Stimulated activated CD8-positive, alpha-beta memory T cell treated with anti-CD3 and anti-CD28 coated beads, Interleukin-2, amount 100 ng/mL, for 1 hour (primary cell): ENCODE measurements at places on chromosomes 2 and 18.

DNA sequence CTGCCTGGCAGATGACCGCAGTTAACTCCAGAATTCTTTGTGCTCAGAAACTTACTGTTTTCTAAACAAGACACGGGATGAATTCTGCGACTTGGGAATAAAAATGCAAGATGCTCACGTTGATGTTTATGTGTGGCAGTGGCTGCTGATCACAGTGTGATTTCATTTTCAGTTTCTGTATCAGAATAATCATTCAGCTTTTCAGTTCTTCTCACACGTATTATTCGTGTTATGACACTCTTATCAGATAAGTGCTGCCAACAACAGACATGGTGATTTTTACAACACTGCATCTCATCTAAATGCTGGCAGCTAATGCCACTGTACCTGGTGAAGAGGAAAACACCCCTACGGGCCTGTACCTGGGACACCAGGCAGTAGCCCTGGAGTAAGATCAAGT, 272.9 kb upstream of the REV1 start:
- DNase-seq: no peak

GRCh38 chr2:222423632-222424275, 589 bp upstream of the SGPP2 start:
- DNase-seq: no peak

GRCh38 chr2:225462945-225463344, 63.4 kb downstream of the NYAP2 start:
- DNase-seq: no peak

GRCh38 chr2:18501729-18502128, 58.7 kb downstream of the RDH14 start:
- no peak for DNase-seq

- DNase-seq: no peak
These were observed 8.8 kb downstream of the C2orf92 start for GRCh38 chr2:97678298-97678697.

DNA sequence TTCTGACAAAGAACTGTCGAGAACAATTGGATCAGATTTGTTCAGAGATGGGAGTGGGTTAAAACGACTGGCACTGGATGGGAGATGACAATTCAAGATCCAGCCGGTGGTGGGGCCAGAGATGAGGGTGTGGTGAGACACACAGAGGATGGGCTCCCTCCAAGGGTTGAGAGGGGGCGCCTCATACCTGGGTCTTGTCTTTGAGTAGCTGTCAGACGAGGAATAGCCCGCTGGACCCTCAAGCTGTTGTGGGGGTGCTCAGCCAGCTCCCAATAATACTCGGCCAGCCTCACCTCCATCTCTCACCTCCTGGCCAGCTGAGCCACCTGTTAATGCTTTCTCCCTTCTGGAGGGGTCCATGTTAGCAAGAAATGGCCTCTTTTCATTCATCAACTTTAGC, 14.0 kb downstream of the INPP5D start:
- no peak for DNase-seq

DNA sequence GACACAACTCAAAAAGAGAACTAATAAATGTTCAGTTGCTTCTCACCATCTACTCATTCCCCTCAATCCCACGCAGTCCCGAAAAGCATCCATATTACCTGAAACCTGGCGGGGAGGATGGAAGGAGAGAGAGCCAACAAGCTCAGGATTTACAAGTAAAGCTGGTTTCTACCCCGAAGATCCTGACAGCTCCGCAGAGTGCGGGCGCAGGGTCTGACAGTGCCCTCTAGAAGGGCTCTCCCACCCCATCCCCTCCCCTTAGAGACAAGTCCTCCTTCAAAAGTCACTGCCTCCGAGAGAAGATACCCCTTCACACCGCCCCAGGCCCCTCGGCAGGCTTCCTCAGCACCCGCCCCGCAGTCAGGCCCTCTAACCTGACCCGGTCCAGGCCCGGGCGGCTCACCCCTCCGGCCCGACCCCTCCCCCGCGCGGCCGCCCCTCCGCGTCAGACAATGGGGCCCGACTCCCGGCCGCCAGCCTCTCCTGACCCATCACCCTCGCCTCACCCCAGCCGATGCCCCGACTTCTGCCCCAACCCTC, 550 bp downstream of the RAB1A start:
- peak; percentile 7 for DNase-seq

- DNase-seq: no peak
These were observed 84.6 kb downstream of the RDH14 start for GRCh38 chr2:18475884-18476283.

DNA sequence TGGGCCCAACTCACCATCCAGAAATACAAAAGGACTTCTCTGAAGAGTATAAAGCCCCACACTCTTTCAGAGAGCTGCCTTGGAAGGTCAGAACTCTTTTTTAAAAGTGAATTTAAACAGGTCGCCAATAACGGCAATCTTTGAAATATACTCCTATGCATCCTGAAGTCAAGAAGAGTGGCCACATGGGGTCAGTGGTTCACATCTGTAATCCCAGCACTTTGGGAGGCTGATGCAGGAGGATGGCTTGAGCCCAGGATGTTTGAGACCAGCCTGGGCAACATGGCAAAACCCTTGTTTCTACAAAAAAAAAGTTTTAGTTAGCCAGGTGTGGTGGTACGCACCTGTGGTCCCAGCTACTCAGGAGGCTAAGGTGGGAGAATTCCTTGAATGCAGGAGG, 68.1 kb upstream of the FZD7 start:
- no peak for DNase-seq

DNA sequence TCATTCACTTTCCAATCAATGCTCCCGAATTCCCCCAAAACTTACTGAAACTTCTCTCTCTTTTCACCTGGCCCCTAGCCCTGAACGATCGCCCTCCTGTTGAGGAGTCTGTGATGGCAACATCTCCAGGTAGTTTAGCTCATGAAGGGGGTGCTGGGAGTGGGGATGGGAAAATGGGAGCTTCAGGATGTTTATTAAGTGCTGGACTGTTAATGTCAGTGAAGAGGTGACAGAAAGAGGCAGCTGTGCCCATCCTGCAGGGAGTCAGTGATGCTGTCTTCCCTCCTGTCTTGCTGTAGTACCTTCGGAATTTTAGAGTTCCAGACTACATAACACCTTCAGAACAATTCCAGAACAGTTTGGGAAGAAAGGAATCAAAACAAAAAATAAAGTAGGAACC, 308.8 kb downstream of the ALK start:
- DNase-seq: no peak

DNA sequence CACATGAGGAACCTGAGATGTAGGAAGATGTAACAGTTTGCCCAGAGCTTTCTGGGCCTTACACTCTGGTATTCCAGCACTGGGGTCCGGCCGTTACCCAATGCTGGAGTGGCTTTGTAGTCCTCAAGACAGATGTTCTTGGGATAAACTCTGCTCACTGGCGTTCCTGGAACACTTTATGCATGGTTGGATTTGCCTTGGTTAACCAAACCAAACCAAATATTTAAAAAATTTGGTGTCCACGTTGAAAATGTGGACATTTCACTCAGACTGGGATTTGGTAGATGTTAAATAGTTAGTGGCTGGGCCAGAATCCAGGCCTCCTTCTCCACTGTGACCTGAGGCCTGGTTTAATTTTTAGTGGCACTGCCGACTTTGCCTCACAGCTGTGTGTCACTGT, 81.5 kb downstream of the ACOXL start:
- DNase-seq: no peak

GRCh38 chr2:201639205-201639604, 4.1 kb downstream of the TMEM237 start:
- no peak for DNase-seq

GRCh38 chr2:64996871-64997307, 7.7 kb downstream of the SLC1A4 start:
- no peak for DNase-seq

DNA sequence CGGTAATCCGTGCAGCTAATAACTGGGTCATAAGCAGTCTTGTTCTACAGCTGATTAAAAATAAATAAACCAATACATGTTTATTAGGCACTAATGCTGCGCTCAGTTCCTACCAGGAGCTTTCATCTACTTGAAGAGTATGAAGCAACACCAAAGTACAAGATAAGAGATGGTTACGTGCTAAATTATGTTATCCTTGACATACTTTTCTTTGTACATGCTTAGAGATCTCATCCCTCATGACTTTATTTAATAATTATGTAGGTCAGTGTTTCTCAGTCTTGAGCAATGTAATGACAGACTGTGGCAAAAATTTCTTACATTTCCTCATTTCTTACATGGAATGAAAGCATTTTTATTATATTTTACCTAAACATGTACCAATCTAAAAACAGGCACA, 54.6 kb upstream of the COBLL1 start:
- no peak for DNase-seq

DNA sequence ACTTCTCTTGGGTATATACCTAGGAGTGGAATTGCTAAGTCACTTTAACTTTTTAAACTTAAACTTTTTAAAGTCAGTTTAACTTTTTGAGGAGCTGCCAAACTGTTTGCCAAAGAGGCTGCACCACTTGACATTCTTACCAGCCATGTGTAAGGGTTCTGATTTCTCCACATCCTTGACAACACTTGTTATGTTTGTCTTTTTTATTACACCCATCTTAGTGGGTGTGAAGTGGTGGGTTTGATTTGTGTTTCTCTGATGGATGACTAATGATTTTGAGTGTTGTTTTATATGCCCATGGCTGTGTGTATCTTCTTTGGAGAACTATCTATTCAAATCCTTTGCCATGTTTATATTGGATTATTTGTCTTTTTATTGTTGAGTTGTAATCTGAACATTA, 13.6 kb downstream of the ASAP2 start:
- no peak for DNase-seq

DNA sequence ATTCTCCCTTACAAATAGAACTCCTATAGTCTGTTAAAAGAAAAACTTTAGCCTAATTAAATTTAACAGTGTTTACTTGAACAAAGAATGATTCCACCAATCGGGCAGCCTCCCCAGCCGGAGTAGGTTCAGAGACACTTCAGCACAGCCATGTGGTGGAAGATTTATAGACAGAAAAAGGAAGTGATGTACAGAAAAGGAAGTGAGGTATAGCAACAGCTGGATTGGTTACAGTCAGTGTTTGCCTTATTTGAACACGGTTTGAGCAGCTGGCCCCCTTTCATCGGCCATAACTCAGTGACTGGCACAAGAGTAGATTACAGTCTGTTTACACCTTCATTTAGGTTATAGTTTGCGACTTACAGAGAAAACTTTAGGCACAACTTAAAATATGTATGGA, 2.1 kb upstream of the SKA1 start:
- no peak for DNase-seq

DNA sequence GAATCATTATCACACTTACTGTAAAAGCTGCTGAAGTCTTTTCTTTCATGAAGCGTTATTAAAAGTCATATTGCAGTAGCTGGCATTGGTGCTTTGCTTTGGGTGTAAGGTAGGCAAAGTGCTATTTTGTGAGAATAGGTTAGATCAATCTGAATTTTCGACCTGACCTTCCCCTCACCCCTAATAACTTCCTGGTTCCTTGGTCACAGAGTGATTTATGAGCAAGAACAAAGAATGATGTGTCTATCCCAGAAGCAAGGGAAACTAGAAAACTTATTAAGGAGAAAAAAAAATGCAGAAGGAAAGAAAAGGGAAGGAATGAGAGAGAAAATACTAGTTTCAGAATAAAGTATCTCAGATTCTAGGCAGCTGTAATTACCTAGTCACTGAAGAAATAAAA, 163.1 kb upstream of the MEIS1 start:
- no peak for DNase-seq

- no peak for DNase-seq
These were observed 199.9 kb upstream of the FN1 start for GRCh38 chr2:215635788-215636139.

- DNase-seq: no peak
These were observed 1674.5 kb upstream of the NXPH2 start for GRCh38 chr2:140454717-140455116.

DNA sequence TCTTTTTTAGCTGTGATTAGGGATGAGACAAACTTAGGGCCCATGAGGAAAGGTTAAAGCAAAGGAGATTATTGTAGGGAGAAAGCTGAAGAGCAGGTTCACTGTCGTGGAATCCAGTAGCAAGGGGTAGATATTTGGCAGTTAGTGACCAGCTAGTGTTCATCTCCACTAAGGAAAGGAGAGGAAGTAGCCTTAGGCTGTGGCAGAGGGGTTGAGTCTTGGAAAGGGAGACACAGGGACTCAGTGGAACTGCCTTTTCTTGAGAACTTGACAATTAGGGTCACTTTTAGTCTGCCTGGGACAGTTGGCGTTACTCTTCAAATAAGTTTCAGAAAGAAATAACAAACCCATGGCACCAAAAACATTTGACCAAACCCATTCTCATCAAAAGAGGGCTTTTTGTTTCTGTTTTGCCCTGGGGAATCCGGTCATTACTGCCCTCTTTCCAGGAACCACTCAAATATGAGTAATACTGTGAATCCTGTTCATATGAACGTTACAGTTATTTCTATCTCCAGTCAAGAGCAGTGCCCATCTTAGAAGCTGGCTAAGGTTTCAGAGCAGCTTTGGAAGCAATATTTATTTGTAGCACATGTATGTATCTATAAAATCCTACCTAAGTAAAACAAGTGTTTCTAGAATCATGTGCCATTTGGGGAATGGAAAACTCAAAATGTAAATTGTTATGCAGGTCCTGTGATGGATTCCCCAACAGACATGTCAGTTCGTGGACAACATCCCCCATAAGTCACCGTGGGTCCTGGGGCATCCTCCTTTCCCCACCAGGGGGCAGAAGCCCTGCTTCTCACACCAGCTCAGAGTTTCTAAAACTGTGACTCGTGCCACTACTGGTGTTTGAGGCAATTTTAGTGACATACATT, 77.3 kb upstream of the PHLPP1 start:
- DNase-seq: peak; percentile 26

DNA sequence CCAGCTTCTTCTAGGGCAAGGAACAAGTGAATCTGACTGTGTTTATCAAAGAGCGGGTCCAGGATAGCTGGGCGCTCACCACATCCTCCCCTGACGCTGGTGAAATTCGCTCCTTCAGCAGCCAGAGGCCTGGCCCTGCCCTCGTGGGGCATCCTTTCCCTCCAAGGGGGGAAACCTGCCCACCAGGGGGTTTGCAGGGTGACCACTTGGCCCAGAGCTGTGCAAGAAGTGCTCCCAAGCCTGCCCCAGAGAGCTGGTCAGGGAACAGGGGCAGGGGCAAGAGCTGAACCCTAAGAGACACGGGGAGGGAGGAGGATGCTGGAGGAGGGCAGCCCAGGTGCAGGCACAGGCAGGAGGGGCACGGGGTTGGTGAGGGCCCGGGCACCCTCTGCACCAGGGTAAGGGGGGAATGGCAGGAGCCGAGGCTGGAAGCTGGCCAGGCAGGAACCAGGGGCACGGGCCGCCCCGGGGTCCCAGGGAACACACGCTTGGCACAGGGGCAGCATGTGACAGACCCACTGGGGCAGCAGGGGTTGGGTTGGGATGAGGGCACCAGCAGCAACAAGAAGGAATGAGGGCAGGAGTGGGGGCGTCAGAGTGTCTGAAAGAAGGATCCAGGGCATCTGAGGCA, 2.8 kb upstream of the GPR55 start:
- DNase-seq: no peak

- DNase-seq: no peak
These were observed 62.7 kb upstream of the ARL4C start for GRCh38 chr2:234559609-234560008.

DNA sequence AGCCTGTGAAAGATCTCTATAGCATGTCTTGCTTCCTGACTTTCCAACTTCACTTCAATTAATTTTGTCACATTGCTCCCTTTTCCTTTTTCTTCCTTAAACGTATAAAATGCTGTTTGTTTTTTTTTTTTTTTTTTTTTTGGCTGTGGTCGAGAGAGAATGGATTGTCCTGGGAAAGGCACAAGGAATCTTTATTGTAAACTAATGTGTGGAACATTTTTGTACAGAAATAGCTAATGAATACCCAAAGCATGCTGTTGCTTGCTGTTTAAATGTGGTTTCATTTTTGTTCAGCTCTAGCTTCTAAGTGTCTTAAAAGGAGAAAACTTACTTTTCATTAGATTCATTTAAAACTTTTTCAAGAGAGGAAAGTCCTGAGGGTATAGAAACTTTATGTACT, 105.5 kb downstream of the GPD2 start:
- DNase-seq: no peak
